NCI-H187 treated with DMSO at 0.1 percent for 48 hours (cell line): ENCODE measurements at places on chromosomes 5 and 9.

- DNase-seq, result no peak
Observed at GRCh38 chr9:113648048-113648447, 184.5 kb downstream of the RGS3 start.

DNA sequence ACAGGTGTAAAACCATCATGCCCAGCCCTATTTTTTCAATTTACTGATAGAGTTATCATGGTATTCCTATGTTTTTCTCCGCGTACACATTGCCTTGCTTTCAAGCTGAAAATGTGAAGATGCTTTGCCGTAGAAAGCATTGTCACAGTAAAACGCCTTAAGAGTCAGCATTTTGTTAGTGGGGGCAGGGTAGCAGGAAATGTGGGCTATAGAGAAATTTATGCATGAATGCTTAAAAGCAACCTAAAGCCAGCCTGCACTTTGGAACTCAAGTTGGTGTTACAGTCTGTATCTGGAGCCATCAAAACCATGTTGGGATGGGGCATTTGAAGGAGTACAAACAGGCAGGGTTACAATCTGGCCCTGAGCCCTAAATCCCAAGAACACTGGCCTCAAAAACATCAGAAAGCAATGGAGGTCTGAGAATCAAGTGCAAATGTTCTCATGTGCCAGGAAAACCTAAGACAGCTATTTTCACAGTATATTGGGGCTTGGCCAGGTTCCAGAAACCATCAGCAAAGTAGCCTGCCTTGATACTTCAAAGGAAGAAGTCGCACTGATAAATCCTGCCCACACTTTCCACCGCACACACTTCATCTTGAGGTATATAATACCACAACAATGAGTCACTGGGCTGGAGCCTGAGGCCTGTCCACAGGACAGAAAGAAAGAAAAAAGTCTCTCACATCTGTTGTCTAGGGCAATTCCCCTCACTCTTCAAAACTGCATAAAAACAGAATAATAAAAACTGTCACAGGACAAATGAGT, 313.8 kb downstream of the ENC1 start:
- no peak for DNase-seq

- no peak for DNase-seq
Observed at GRCh38 chr5:179768326-179769085, 25.3 kb upstream of the LTC4S start.

GRCh38 chr9:82880336-82881050, 182.4 kb downstream of the RASEF start:
- no peak for DNase-seq

DNA sequence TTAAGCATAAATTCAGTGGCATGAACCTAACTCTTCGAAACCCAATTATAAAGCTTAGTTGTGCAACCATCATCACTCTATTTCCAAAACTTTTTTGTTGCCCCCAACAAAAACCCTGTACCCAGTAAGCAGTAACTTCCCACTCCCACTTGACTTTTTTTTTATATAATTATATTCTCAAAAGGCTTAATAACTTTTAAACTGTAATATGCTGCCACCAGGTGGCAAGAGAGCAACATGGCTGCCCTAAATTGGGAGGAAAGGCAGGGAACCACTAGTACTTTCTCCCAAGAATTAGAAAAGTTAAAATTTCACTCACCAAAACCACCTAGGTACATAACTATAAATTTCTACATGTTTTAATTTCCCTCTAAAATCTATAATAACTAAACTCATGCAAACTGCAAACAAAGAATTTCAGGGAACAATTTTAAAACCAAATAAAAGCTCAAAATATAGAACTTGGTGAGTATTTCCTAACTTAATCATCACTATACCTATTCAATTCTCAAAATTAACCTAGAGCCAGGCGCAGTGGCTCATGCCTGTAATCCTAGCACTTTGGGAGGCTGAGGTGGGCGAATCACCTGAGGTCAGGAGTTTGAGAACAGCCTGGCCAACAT, 50.2 kb upstream of the RNF38 start:
- DNase-seq, result no peak

DNA sequence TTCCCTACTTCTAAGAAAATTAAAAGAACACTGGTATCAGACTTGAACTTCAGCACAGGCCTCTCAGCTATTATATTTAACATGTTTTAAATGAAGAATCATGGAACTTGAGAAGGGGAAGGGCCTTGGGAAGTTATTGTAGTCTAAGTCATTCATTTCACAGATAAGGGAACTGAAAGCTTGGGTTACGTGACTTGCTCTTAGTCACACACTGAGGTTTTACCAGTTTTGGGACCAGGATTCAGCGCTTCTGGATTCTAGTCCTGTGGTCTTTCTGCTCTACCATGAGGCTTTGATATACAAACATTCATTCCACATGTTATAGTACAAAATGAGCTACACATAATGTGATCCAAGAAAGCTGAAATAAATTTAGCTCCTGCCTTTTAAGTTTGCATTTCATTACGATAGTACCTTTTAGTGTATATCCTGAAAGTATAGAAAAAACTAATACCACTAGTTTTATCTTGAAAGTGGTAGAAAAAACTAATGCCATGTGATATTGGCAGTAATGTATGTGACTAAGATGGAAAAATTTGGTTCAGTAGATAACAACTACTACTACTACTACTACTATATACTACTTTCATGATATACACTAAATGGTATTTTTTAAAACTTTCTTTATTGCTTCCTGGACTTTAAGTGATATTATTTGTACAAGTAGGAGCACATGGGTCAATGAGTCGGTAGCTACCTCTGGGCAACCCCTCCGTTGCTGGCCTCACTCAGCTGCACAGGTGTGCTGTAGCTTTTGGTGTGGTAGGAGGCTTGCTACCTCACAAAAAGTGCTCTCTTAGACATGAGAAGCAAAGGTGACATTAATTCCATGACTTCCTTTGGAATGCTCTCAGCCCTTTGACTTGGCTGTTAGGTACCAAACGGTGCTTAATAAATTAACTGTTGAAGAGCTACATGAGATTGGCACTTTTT, 40.7 kb downstream of the F2RL2 start:
- DNase-seq, result no peak

DNA sequence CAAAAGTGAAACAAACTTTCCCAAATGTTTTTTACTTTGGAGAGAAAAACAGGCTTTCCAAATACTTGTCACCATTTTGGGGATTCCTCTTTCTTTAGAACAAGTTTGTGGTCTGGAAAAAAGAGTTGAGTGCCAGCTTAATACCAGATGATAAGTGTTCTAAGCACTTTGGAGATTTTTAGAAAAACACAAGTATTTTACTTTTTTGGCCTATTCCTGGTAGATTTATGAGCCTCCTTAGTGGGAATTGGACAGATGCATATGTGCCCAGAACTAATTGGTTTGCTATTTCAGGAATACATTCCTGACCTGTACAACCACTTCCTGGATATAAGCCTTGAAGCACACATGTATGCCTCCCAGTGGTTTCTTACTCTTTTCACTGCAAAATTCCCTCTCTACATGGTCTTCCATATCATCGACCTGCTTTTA, 40.5 kb downstream of the GPR21 start:
- no peak for DNase-seq

- no peak for DNase-seq
Observed at GRCh38 chr5:55577353-55578060, 42.7 kb upstream of the PLPP1 start.

GRCh38 chr5:132530946-132531345, 12.4 kb downstream of the IL5 start:
- no peak for DNase-seq

DNA sequence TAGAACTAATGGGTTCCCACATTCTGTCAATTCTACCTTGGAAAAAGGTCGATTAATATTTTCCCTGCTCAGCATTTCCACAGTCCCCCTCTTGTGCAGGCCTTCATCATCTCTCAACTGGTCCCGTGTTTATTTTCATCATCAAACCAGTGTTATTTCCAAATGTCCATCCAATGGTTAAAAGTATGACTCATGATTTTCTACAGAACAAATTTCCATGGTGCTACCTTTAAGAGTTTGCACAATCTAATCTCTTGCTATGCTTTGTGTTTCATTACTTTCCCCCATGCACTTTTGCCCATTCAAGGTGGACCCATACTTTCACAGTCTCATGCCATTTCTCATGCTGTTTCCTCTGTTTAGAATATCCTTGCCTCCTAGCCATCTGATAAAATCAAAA, 143.7 kb downstream of the CCDC192 start:
- DNase-seq, result no peak

- no peak for DNase-seq
Observed at GRCh38 chr9:112477330-112477729, 9.3 kb upstream of the KIAA1958 start.

GRCh38 chr5:150498501-150498900, 9.4 kb upstream of the NDST1 start:
- DNase-seq, result no peak

DNA sequence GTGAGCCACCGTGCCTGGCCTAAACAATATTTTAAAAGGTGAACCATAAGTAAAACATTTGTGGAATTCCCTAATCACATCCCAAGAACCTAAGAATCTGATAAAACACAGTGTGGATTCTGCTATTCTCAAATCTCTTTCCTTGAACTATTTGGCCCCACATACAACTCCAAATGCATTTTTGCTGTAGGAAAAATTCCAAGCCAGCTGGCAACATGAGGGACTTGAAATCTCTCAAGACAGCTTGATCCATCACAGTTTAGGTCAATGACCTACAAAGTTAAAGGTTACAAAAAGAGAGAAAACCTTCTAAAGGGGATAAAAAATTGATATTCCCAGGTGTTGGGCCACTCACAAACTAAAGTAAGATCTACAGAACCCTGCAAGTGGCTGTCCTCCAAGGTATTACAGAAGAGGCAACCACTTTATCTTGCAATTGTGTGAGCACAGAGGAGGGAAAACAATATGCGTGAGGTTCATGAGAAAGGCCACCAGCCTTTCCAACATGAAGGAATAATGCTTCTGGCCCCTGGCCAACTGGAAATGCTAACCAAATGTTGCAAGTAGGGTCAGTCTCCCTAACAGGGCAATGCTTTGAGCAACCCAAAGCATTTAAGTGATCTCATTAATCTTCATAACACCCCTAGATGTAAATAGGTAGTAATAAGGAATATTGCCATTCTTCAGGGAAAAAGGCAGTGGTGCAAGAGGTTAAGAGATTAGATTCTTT, 221.4 kb downstream of the SEMA5A start:
- no peak for DNase-seq

DNA sequence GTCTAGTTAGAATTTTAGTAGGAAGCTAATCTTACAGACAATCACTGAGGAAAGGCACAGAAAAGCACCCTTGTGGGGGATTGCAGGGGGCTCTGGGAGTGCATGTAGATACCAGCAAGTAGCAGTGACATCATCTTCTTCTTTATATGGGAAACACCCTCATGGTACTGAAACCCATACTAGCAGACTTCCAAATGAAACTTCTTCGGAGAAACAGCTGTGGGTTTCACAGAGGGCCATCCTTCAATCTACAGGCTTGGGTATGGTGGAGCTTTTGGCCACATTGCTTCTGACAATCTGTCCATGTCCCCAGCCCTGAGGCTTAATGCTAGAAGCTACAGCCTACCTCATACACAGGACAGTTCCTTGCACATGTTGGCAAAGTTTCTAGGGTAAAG, 165.2 kb upstream of the NFIB start:
- DNase-seq, result no peak

GRCh38 chr5:103541569-103541968, 21.0 kb downstream of the NUDT12 start:
- no peak for DNase-seq

- DNase-seq, result peak; percentile 92
Observed at GRCh38 chr5:77852514-77853352, 76.6 kb upstream of the TBCA start.

DNA sequence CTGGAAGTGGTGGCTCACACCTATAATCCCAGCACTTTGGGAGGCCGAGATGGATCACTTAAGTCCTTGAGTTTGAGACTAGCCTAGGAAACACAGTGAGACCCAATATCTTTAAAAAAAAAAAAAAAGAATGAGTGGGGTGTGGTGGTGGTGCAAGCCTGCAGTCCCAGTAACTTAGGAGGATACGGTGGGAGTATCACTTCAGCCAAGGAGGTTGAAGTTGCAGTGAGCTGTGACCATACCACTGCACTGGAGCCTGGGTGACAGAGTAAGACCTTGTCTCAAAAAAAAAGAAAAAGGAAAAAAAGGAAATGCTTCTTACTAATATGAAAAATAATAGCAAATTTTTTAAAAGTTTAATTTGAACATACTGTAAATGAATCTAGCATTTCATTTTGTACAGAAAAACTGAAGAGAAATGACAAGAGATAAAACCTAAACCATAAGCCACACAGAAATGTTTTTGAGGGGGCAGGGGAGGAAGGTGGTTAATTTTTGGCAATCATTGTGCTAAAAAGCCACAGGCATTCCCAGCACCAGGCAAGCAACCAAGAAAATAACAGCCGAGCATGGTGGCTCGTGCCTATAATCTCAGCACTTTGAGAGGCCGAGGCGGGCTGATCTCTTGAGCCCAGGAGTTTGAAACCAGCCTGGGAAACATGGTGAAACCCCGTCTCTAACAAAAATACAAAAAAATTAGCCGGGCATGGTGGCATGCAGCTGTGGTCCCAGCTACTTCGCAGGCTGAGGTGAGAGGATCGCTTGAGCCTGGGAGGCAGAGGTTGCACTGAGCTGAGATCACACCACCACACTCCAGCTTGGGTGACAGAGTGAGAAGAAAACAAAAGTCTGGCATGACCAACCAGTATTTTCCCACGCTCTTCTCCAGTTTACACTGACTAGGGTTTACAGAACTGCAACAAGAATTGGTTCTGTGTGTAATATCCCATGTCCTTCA, 114.5 kb upstream of the NR5A1 start:
- DNase-seq, result no peak

GRCh38 chr5:160959804-160960203, 107.8 kb upstream of the ATP10B start:
- no peak for DNase-seq

DNA sequence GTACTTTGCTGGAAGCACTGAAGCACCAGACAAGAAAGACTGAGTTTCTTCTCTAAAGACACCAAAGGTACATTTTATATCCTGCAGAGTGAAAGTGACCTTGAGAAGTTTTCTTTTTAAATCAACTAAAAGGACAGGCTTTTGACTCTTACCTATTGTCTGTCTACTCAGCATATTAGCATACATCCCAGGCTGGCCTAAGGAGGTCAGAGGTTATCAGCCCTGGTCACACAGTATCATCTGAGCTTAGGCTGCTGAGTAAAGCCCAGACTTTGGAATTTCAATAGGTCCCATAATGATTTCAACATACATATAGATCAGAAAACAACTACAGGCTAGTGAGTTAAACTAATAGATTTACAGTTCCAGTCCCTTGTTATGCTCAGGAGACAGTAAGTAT, 10.1 kb upstream of the CDH9 start:
- no peak for DNase-seq

- no peak for DNase-seq
Observed at GRCh38 chr5:127508644-127509373, 8.6 kb upstream of the PRRC1 start.

- DNase-seq, result no peak
Observed at GRCh38 chr5:131647048-131647769, 12.2 kb upstream of the RAPGEF6 start.
